ENCODE measurements at places on chromosomes 2 and 18.
A peak's percentile ranks its signal among the peaks of the same experiment; 100 is the strongest.

DNA sequence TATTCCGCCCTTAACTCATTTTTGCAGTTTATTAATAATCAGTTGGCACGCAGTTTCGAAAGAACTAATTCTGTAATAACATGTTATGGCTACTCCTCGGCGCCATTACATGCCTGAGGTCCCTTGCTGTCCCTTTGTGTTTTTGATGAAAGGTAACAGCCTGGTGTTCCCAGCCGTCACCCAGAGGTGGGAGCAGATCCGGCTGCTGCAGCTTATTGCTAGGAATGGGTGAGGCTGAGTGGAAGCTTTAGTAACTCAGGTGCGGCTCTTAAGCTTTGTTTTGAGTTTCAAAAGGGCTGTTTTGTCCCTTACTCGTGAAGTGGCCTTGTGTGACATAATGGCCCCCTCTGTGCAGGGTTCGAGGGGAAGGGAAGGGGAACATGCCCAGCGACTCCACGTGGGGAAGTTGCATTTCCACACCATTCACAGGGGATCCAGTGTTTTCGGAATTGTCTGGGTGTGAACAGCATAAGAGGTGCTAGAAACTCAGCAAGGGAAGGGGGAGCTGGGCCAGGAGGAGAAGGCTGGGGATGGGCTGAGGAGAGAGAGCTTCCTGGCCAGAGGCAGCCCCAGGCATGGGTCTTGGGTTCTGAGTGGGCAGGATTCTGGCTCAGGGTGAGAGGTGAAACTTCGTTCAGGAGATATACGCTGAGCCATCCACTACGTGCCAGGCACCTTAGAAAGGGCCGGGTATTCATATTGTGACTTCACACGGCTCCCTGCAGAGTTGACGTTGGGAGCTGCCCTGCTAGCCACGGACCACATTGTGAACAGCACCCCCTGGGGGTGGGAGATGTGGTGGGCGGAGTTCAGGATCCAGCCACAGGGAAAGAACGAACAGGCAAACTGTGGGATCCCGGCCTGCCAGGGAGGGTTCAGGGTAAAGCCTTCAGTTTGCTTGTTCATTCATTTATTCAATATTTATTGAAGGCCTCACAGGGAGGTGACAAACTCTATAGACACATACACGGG is 84.4 kb downstream of the TGOLN2 start:
- DNase-seq, result peak; percentile 72

DNA sequence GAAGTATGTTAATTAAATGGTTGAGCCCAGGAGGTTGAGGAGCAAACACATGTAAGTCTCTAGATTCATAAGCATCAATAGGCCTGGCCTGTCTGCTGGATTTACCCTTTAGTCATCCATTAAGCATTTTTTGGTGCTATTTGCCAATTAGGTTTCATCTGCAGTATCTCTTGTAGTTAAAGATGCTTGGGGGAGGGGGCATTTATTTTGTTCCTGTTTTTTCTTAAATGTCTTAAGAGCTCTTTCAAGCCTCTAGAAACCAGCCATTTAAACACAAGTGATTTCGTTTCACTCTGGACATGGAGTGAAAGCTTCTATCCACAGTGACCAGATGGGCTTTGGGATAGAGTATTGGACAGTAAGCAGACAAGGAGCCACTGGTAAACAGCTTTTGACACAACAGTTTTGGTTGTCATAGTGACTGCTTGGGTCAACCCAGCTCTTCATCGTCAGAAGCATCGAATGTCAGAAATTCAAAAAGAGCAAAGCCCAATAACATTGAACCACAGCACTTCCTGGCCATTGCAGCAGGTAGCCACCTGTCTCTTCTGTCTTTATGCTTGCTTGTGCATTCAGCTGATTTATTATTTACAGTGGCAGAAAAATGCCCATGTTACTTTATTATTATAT is 4.9 kb downstream of the QPCT start:
- DNase-seq, result no peak

- DNase-seq, result no peak
These were observed 51.9 kb upstream of the NAB1 start for GRCh38 chr2:190596993-190597392.

GRCh38 chr2:40128796-40129195 is 323.1 kb downstream of the SLC8A1 start:
- DNase-seq, result no peak

- DNase-seq, result no peak
These were observed 34.7 kb downstream of the NHEJ1 start for GRCh38 chr2:219125886-219126270.

- no peak for DNase-seq
These were observed 15.0 kb downstream of the CERS6 start for GRCh38 chr2:168471163-168471475.

- DNase-seq, result no peak
These were observed 115.7 kb downstream of the ACKR3 start for GRCh38 chr2:236685361-236685760.

DNA sequence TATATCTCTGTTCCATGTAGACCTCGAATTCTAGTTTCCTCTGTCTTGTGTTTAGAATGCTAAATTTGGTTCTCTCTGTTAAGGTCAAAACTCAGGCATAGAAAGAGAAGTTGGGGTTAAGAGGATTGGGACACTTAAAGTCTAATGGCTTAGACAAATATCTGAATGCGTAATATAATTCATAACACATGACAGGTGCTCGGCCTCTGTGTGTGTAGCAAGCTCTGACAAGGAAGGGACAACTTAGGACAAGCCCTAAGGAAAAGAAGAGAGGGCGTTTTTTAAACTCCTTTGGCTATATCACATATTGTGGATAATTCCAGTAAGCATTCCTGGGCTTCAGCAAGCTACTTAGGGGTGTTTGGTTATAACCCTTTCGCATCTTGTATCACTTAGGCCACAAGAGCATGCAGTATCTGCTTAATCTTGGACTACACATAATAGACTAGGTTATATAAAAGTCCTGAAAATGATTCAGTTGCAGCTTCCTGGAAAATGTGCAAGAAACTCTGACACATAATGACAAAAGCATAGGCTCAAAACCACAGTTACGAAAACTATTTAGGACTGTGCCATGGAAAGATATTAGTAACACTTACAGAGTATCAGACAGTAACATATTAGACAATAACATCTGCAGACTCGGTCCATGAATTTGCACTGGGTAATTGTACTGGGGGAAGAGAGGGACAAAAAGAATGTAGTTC is 16.1 kb upstream of the CREB1 start:
- DNase-seq, result no peak

- no peak for DNase-seq
These were observed 8.0 kb upstream of the C2orf69 start for GRCh38 chr2:199903111-199903510.

DNA sequence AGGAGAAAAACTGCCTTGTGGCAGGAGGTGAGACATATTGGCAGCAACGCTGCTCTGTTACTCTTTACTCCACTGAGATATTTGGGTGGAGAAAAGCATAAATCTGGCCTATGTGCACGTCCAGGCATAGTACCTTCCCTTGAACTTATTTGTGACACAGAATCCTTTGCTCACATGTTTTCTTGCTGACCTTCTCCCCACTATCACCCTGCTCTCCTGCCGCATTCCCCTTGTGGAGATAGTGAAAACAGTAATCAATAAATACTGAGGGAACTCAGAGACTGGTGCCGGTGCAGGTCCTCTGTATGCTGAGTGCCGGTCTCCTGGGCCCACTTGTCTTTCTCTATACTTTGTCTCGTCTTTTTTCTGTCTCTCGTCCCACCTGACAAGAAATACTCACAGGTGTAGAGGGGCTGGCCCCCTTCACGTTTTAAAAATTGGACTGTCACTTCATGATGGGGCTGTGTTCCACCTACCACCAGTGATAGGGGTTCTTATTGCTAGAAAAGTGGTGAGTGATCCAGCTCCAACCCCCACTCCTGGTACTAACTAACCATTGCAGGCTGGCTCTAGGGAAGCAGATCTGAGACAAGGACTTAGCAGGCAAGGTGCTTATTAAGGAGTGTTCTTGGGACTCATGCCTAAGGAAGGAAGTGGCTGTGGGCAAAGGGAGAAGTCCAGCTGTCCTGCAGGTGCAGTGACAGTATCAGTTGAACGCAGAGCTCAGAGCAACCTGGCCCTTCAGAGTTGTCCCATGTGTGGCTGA is 51.7 kb downstream of the LONRF2 start:
- DNase-seq, result no peak

- DNase-seq, result no peak
These were observed 157.6 kb downstream of the FAM210A start for GRCh38 chr18:13568443-13569392.

- no peak for DNase-seq
These were observed 336.7 kb upstream of the KCNH7 start for GRCh38 chr2:163175294-163175693.

- no peak for DNase-seq
These were observed 29.6 kb downstream of the SH3BP4 start for GRCh38 chr2:234981197-234982095.

GRCh38 chr2:39851251-39851650 is 72.2 kb upstream of the THUMPD2 start:
- no peak for DNase-seq

GRCh38 chr2:209942426-209942825 is 60.0 kb upstream of the RPE start:
- no peak for DNase-seq

- no peak for DNase-seq
These were observed 115.1 kb downstream of the NFATC1 start for GRCh38 chr18:79510731-79511241.

GRCh38 chr2:165369898-165370296 is 99.6 kb upstream of the CSRNP3 start:
- DNase-seq, result no peak

GRCh38 chr2:179550849-179551248 is 286.2 kb upstream of the SESTD1 start:
- DNase-seq, result no peak

GRCh38 chr2:132725148-132725547 is 55.1 kb upstream of the LYPD1 start:
- no peak for DNase-seq

GRCh38 chr2:127176371-127177311 is 43.5 kb downstream of the CYP27C1 start:
- peak; percentile 83 for DNase-seq

Data from head of caudate nucleus (tissue), 42 donors.